ENCODE measurements at places on chromosomes 2 and 18.

DNA sequence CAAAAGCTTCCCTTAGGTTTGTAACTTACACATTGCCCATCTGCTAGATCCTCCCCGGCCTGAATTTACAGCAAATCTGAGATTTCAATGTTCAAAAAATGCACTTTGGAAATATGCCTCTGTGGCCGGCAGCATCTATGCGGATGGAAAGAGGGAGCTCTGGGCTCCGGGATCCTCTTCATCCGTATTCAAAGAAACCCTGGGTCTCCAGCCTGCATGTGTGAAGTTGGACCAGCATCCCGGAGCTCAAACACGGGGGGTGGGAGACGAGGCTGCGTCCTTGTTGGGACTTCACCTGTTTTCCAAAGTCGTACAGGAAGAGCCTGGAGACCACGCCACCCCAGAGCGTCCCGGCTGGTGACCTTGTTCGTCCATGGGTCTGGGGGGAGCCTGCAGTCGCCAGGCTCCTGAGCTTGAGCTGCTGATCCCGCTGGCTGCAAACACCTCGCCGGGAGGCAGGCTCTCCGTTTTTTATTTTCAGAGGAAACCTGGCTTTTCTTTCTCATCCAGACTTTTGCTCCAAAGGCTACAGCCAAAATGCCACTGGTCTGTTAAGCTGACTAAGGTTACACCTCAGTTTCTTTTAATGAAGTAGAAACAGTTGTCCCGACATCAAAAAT is 77.4 kb downstream of the PTGR3 start:
- DNase-seq: no peak

DNA sequence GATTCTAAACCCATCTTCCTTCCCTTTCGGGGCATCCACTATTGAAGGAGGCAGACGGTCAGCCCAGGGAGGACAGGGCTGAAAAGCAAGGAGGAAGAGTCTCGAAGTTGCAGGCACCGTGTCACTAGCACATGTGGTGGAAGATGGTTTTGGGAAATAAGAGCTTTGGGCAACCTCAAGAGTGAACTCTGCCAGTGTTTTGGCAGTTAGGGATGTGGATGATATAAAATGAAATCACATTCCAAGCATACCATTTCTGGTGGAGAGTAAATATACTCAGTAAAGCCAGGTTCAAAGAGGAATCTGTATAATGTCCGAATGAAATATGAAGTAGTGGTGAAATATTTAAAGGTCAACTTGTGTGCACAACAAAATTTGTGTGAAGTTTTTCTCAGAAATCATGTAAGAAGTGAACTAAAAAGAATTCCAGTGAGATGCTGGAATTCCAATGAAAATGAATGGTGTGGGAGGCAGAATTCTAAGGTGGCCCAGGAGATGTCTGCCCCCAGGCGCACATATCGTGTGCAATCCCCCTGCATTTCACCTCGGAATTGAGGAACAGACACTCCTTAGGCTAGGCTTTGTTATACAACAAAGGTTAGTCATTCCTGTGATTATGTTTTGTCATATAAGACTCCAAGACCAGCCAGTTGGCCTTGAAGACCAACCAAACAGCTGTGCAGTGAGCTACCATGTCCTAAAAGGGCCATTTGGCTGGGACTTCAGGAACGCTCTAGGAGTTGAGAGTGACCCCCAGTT is 147.1 kb downstream of the SH3BP4 start:
- DNase-seq: no peak

GRCh38 chr2:31372097-31372496 is 42.4 kb downstream of the XDH start:
- no peak for DNase-seq

- DNase-seq: no peak
These were observed 79.3 kb downstream of the ABI2 start for GRCh38 chr2:203407496-203407895.

- DNase-seq: no peak
These were observed 54.8 kb upstream of the PTPRM start for GRCh38 chr18:7512348-7512747.

Measured in amniotic stem cell (primary cell).